Stimulated activated CD4-positive, alpha-beta T cell treated with anti-CD3 and anti-CD28 coated beads, Interleukin-1b, Interleukin-23, amount 100 ng/mL, for 24 hours (primary cell): ENCODE measurements at places on chromosomes 12 and 14.

- no peak for DNase-seq
Measured at GRCh38 chr14:38500125-38500524, 244.2 kb upstream of the CLEC14A start.

DNA sequence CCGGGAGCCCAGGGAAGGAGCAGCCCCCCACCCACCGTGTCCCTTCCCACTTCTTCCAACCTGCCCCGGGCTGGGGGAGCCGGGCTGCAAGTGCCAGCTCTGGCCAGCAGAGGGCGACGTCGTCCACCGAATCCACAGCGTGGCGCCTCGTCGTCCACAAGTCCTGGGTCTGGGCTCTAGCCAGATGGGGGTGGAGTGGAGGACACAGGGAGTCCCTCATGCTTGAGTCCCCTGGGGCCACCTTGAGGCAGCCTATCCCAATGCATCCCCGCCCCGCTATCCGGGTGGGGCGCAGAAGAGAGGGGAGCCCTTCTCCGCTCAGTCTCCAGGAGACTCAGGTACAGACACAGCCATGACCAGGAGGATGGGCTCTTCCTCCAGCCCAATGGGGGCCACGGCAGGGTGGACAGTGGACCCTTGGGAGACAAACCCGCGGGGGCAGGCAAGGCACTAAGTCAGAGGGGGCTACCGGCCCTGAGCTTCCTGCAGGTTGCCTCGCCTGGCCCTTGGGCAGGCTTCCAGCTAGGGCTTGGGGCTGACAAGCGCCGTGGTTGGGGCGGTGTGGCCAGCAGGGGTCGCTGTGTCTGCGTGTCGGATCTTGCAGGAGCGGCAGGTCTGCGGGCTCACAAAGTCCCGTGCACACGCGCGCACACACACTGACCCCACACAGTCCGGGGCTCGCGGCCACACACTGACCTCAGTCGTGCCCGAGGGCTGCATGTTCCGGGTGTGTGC, 5.5 kb downstream of the AQP5 start:
- peak; percentile 89 for DNase-seq

- DNase-seq: no peak
Measured at GRCh38 chr14:68469208-68469713, 323.6 kb downstream of the ZFP36L1 start.

DNA sequence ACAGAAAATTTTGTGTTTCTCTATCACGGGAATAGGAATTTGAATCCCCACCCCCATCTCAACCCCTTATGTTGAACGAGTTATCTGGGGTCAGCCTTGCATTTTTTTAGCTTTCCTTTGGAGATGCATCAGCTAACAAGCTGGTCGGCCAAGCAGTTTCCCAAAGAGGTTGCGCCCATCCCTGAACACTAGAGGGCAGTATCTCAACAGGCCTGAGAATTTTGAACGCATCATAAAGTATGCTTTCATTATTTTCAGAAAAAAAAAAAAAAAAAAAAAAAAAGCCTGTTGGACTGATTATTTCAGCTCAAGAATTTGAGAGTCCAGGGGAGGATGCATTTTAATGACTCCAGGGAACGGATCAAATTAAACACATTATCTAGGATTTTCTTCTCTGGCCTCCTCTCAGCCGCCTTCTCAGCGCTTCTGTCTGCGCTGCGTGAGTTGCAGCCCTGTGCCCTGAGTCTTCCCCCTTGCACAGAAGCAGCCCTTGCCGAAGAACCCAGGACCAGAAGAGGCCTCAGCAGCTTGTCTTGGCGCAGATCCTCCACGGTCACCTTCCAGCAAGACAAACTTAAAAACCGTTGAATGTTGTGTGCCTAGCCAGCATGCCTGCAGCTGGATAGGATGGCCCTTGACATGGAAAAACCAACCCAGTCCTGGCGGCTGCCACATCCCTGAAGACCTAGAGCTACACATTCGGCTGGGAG, 76.6 kb upstream of the GZMB start:
- DNase-seq: peak; percentile 21

- no peak for DNase-seq
Measured at GRCh38 chr12:116245189-116245588, 32.3 kb downstream of the MED13L start.

DNA sequence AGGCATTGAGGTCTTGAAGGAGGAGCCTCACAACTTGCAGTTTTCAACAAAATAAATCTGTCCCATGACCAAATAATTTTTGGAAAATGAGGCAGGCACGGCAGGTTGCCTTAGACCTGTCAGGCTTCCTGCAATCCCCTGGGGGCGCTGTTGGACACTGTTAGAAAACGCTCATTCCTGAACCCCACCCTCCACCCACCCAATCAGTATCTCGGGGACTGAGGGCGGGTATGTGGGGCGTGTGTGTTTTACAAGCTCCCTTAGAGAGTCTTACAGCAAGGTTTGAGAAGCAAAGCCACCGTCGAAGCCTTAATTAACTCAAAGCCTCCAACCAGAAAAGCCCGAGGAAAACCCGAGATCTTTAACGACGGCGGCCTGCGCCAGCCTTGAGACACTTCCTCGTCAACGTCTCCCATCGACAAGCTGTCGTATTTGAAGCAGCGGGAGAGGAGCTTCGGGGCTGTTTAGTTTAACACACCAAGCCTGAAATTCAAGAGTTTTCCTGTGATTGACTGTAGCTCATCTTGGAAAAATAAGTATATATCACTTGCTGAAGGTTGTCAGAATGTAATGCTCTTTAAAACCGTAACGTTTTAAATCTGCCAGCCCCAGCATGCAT, 123.0 kb downstream of the GLT1D1 start:
- peak; percentile 5 for DNase-seq

GRCh38 chr12:97308576-97309198, 153.9 kb upstream of the RMST start:
- DNase-seq: no peak

GRCh38 chr12:108896817-108897216, 16.9 kb downstream of the DAO start:
- DNase-seq: no peak

GRCh38 chr12:33000016-33000415, 103.4 kb upstream of the PKP2 start:
- DNase-seq: no peak

- DNase-seq: no peak
Measured at GRCh38 chr12:89439941-89440340, 84.7 kb downstream of the GALNT4 start.

DNA sequence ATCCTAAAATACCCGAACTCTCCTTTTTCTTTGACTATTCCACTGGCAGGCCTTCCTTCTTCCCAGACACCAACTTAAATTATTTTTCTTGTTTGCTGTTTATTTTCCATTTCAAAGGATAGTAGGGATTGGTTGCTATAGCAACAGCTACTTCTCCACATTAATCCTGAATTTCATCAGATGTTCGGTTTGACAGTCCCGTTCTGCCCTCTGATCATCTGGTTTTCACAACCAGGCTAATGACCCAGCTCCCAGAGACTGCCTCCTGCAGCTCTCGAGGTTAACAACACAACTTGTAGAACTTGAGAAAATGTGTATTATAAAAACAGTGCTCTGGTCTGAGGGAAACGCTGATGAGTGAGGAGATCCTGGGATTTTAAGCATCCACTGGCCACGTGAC, 45.5 kb downstream of the NUAK1 start:
- DNase-seq: no peak

DNA sequence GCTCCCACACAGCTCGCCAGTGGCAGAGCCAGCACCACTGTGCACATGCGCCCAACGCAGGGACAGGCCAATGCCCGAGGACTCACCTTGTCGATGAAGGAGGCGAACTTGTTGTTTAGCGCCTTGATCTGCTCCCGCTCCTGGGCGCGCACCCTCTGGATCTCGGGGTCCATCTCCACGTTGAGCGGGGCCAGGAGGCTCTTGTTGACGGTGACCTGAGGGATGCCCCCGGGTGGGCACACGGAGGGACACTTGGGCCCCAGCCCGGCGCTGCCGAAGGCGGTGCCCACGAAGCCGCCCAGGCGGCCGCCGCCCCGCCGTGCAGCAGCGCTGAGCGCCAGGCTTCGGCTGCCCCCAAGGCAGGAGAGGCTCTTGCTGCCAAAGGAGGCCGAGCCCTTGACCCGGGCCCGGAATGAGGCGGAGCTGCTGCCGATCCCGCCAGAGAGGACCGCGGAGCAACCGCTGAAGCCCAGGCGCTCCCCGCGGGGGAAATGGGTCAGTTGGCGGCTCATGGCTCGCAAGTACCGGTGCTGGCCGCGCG, at the start of gene KRT72:
Gene KRT72 (minus strand): TSS at position 523 of the 541 bp plus-strand sequence. CDS start 11 bp downstream, at position 512.
- no peak for DNase-seq

DNA sequence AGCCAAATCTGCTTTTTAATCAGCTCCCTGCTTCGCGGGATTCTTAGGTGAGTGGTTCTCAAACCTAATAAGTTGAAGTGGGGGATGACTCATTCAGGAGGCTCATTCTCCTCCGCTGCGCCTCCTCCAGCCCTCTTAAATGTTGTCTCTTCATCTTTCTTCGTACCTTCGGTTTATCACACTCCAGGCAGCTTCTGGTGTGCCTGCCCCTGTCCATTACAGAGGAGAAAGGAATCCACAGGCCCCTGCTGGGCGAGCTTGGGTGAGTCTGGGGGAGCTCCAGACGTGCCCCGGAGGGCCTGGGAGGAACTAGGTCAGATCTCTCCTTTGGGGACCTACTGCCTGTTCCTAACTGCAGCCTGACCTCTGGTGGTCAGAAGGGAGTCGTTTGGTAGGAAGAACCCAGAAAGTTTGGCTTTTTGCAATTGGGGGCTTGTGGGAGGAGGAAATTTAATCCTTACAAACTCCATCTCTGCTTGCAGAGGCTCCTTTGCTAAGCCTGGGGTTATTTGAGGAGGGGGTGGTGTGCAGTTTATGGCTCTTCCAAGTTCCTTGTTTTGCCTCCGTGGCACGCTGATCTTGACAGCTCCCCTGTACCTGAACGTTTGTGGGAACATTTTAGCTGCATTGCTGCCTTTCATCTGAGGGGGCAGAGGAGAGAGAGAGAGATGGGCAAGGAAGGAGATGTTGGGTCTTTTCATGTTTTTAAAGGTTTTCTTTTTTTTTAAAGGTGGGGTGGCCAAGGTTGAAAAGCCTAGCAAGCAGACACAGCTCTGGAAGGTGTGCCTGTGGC, 84.1 kb upstream of the GNG2 start:
- DNase-seq: no peak

DNA sequence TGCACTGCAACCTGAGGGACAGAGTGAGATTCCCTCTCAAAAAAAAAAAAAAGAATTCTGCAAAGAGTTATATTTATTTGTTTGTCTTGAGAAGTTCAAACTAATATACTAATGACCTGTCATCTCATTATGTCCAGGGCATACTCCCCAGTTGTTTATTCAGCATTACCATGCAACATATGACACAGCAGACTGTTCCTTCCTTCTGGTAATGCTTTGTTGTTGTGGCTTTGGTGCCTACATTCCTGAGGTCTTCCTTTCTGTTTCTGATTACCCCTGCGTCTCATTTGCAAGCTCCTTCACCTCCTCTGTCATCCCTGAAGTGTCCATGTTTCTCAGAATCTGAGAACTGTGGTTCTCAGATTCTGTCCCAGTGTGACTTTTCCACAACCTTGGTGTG, 55.3 kb downstream of the DERA start:
- DNase-seq: no peak

GRCh38 chr14:93010522-93011140, 87.7 kb downstream of the CHGA start:
- no peak for DNase-seq

GRCh38 chr12:6090803-6091202, 33.7 kb downstream of the VWF start:
- DNase-seq: no peak

DNA sequence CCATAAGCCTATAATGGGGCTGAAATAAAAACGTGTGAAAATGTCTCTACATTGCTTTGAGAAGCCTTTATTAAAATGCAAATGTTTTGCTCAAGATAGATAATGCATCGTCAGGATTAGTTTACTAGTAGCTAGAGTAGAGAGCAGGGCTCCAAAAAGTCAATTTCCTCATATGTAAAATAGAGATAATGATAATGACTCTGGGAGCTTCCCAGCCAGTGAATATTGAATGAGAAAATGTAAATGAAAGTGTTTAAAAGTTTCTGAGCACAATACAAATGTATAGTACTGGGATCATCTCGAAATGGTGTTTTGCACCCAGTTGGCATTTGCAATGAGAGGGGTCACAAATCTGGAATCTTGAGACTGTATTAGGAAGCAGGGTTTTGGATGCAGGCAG, 135.3 kb downstream of the OTOGL start:
- DNase-seq: no peak

GRCh38 chr12:49033611-49034285, 15.2 kb upstream of the PRKAG1 start:
- DNase-seq: no peak

- no peak for DNase-seq
Measured at GRCh38 chr12:131598717-131599116, 112.2 kb upstream of the SFSWAP start.

DNA sequence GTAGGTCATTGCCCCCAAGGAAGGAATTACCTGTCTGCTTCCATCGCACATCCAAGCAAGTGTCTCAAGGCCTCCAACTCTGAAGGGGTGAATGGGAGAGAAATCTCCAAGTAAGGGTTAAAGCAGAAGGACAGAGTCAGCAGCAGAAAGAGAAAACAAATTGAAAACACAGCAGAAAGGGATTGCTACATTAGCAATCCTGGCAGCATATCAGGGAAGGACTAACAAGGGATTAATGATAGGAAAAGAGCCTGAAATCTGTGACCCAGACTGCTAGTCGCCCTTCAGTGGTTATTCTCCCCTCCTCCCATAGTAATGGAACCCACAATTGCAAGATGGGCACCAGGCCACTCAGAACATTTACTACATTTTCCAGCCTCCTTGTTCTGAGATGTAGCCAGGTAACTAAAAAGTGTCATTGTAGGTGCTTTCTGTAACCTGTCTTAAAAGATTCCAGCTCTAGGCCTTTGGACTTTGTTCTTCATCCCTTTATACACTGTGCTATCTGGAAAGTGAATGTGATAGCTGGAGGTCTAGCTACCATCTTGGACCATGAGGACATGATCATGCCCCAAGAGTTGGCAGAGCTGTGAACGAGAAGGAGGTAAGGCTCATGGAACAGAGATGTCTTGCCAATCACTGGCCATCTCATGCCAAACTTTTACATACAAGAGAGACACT, 36.0 kb downstream of the MAP3K9 start:
- no peak for DNase-seq

- no peak for DNase-seq
Measured at GRCh38 chr14:90698379-90698869, 117.8 kb downstream of the TTC7B start.

DNA sequence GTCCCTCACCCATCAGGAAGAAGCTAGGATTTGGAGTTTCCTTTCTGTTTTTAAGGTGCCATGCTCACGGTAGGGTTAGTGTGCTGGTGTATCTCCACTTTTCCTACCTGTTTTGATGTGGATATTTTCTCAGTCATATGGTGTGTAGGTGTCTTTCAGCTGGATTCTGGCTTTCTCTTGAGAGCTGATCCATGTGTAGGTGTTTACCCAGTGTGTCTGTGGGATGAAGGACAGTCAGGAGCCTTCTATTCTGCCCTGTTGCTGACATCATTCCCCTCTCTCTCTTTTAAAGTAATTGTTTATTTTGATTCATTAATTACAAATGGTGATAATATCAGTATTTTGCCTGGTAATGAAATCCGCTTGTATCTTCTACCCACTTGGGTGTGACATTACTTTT, 22.8 kb downstream of the TMX1 start:
- no peak for DNase-seq
